Heart right ventricle (tissue), 16 donors: ENCODE measurements at places on chromosomes 7 and 10.

DNA sequence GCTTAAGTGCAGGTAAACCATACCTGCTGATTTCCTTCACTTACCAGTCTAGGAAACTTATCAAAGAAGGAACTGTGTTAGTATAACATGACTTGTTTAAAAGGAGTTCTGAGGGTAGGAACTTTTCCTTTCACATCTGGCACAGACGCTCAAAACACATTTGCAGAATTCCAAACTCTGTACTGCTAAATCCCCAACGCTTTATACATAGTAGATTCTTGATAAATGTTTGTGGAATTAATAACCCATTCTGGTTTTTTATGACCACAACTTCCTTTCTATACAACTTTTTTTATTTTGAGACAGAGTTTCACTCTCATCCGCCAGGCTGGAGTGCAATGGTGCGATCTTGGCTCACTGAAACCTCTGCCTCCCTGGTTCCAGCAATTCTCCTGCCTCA, 7.7 kb upstream of the TRUB1 start:
- DNase-seq: no peak

DNA sequence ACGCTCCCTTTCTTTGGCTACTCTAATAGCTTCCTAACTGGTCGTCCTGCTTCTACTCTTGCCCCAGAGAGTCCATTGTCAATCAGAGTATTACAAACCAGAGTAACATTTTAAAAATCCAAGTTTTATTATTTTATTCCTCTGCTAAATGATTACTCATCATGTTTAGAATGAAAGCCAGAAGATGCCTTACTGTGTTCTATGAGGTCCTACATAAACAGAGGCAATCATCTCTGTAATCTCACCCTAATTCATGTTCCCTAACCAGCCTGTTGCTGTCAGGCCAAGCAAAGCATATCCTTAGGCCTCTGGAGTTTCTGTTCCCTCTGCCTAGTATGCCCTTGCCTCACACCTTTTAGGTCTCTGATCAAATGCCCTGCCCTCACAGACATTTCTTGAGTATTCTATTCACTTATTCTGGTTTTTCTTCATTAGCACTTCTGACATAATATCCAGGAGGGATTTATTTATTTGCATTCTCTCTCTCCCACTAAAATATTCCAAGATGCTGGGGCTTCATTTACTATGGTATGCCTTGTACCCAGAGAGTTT, 497.5 kb downstream of the PHTF2 start:
- no peak for DNase-seq

DNA sequence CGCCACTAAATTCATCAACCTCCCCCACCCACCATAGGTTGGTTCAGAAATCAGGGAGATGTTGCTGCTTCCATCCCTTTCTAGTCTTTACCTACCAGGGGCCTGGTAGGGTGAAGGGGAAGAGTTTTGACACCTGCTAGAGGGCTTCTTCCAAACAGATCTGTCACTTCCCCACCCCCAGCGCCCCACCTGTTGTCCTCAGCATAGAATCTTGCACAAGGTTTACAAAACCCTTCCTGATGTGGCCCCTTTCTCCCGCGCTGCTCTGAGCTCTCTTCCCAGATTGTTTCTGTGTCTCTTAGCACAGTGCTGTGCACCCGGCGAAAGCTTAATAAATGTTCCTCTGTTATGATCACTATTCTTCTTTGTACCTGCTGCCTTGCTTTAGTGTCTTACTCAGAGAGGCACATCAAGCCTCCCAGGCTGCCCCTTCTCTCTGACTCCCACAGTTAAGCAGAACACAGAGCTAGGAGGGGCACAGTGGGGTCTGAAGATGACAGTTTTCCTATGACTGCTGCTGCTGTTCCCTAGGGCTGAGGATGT, 11.2 kb upstream of the C10orf95 start:
- no peak for DNase-seq

DNA sequence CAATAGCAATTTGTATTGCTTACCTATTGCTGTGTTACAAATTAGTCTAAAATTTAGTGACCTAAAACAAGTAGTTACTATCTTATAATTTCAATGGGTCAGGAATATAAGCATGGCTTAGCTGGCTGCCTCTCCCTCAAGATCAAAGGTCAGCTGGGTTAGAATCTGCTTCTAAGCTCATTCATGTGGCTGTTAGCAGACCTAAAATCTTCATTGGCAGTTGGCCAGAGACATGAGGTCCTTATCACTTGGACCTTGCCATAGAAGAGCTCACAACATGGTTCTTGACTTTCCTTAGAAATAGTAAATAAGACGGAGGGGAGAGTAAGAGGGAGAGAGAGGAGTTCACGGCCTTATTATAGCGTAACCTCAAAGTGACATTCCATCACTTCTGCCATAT, 468.0 kb downstream of the HTR7 start:
- DNase-seq: no peak

GRCh38 chr10:10489076-10489475, 528.6 kb upstream of the CELF2 start:
- no peak for DNase-seq

GRCh38 chr7:37425498-37425897, 23.2 kb downstream of the ELMO1 start:
- no peak for DNase-seq

DNA sequence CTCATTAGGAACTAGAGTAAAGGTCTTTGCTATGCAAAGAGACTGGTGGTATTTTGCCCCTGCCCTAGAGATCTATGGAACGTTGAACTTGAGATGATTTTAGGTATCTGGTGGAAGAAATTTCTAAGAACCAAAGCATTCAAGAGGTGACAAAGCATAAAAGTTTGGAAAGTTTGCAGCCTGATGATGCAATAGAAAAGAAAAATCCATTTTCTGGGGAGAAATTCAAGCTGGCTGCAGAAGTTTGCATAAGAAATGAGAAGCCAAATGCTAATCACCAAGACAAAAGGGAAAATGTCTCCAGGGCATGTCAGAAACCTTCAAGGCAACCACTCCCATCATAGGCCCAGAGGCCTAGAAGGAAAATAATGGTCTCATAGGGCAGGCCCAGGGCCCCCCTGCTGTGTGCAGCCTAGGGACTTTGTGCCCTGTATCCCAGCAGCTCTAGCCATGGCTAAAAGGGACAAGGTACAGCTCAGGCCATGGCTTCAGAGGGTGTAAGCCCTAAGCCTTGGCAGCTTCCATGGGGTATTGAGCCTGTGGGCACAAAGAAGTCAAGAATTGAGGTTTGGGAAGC, 16.5 kb downstream of the TFPI2 start:
- DNase-seq: no peak

DNA sequence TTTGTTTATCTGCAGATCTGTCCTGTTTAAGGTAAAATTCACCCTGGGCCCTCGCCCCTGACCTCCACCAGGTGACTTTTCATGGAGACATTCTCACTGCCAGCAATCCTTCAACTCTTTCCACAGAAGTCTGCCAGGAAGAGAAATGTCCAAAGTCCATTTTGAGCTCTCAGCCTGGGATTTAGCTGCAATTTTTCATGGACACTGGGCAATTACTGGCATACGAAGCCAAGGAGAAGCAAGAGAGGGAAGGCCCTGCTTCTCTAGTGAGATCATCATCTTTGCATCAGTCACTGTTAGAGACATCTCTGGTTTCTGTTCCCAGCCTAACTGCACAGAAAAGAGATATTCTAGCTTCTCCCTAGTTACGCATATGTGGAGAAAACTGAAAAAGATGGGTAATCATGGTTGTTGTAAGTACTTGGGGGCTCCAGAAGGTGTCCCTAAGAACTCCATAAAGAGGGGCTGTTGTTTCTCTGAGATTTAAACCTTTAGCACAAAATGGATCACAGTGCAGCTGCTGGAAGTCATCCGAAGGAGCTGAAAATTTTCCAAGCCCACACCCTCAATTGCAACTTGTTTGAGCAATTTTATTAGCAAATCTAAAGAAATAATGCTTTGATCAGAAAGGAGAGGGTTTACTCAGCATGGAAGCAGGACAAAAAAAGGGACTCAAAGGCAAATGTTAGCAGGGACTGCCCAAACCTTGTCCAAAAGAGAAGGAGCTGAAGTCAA, 168.9 kb downstream of the SNX10 start:
- DNase-seq: no peak

- no peak for DNase-seq
Measured at GRCh38 chr10:77176232-77176631, 461.4 kb downstream of the KCNMA1 start.

DNA sequence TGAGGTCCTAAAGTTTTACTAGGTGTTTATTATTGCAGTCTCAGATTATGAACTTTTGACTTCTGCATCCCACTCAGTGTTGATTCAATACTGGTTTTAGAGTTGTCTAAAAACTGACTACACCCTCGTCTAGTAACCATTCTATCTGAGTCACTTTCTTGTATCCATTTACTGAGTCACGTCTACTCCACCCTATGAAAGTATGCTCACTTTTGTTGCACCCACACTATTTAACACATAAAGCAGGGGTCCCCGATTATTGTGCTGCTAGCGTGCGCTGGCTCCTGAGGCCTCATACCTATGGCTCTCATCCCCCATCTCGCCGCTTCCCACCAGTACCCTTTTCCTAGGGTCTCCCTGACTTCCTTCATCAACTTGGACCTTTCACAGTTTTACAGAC, 2.0 kb downstream of the SAMD9 start:
- DNase-seq: no peak

- DNase-seq: no peak
Measured at GRCh38 chr10:7435674-7436073, 24.8 kb upstream of the SFMBT2 start.

DNA sequence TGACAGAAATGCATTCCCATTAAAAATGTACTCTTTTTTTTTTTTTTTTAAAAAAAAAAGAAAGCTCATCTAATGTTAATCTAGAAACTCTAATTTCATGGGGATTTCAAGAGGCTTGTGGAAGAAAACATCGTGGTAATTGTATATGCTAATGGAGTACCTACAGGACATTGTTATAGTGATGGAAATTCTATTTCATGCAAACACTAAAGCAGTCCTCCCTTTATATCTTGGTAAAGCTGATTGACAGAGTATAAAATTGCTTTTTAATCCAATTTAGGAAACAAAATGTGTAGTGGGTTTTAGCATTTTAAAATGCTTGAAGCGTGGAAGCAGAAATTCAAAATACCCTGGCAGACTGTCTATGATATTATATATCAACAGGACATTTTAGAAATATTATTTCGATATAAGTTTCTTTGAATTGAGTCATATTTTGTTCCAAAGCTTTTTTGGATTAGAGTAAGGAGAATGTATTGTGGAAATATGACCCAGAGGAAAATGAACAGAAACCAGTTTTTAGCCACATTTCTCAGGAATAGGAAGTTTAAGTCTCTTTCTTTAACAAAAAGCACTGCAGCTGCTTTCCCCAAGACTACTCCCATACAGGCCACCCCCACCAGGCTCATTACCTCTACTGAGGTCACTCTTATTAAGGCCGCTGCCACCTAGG, 121.9 kb downstream of the WNT2 start:
- DNase-seq: no peak

DNA sequence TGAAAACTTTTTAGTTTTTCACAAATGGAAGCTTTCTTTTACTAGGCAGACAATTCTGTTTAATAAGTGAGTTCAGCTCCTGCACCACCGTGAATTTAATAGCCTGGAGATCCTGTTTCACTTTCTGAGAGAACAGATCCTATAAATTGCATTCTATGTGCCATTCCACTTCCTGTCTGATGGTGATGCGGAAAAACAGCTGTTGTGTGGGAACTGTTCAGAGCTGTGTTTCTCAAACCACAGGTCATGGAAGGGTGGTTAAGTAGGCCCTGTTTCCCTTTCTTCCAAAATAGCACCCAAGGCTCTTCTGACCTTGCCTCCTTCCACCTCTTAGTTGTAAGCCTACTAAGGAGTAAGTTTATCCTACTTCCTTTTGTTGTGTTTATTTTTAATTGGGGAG, 97.2 kb upstream of the DKK1 start:
- DNase-seq: no peak

- DNase-seq: peak; percentile 71
Measured at GRCh38 chr10:70458329-70459060, 17.0 kb upstream of the NODAL start.

GRCh38 chr7:2181077-2181854, 51.5 kb downstream of the MAD1L1 start:
- no peak for DNase-seq

DNA sequence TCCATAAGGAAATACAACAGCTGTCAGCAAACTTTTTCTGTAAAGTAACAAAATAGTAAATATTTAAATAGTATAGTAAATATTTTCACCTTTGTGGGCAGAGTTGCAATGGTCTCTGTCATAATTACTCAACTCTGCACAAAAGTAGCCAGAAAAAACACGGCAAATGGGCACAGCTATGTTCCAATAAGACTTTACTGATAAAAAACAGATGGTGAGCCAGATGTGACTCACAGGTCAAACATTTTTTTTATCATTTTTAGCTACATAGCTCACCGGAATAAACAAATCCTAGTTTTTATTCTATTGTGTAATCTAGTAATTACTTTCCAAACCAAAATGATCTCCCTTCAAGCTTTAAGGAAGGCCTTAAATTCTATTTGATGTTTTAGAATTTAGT, 55.3 kb downstream of the NCAPG2 start:
- no peak for DNase-seq

GRCh38 chr10:100781145-100781665, 35.8 kb downstream of the PAX2 start:
- no peak for DNase-seq

DNA sequence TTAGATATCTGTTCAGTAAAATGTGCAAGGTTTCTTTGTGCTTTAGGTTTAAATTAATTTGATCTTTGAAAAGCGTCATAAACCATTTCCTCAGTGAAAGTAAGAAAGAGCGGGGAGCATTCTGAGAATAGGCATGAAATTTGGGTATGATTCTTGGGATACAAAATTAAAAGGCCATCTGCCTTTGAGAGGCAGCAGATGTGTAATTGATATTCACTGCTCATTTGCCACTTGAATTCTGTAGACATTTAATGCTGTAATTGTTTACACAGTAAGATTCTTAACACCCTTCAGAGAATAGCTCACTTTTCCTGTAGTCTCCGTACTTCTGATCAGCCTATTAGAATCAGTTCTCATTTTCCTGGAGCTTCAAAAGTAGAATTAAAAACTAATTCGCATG, 18.7 kb downstream of the FRMD4A start:
- DNase-seq: no peak

DNA sequence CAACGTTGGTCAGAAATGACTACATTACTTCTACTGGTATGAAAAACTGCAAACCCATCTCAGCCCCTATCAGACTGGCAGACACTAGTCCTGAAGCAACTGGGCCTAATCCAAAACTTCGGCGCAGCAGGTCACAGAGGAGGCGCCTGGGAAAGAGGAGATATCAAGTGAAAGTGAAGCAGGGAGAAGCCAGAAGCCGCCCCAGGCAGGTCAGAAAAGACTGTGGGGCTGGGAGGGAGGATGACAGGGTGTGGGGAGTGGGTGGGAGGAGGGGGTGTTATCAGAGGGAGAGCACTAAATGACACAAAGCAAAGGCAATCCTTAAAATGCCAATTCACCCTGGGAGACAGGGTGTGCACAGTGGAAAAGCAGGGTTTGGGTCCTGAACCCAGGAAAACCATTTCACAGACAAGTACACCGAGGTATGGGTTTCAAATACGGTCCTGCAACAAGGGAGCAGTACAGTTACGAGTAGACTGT, 731 bp downstream of the CHCHD3 start:
- no peak for DNase-seq

DNA sequence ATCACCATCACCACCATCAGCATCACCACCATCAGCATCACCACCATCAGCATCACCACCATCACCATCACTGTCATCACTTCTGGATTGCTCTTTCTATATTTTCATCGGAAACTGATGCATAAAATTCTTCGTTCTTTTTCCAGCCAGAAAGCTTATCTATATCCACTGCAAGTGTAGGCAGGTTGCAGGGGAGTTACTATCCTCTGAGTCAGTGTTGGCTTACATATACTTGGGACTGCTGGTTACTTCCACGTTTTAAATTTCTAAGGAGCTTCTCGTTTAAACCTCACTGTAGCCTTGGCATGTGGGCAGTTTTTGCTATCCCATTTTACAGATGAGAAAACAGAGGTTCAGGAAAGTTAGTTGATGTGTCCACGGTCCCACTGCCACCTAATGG, 66.1 kb downstream of the FOXL3 start:
- DNase-seq: no peak
